Activated CD4-positive, alpha-beta T cell treated with anti-CD3 and anti-CD28 coated beads, Interleukin-2, Interleukin-4, amounts not matched to agents 100 ng/mL and 50 ng/mL, durations not matched to agents 16 hours and 8 hours (primary cell): ENCODE measurements at places on chromosomes 2 and 18.

GRCh38 chr2:216348756-216349308 lies 23.5 kb downstream of the MARCHF4 start:
- DNase-seq, result peak; percentile 72

- DNase-seq, result no peak
Observed at GRCh38 chr2:98333922-98334321, 12.3 kb upstream of the CNGA3 start.

- DNase-seq, result no peak
Observed at GRCh38 chr18:63339920-63340484, 20.4 kb upstream of the BCL2 start.

GRCh38 chr2:127104166-127104660 lies 2.7 kb downstream of the BIN1 start:
- no peak for DNase-seq

GRCh38 chr2:21146638-21147037 lies 22.9 kb downstream of the TDRD15 start:
- no peak for DNase-seq
